GM12865 (cell line): ENCODE measurements at places on chromosomes 11 and 22.

DNA sequence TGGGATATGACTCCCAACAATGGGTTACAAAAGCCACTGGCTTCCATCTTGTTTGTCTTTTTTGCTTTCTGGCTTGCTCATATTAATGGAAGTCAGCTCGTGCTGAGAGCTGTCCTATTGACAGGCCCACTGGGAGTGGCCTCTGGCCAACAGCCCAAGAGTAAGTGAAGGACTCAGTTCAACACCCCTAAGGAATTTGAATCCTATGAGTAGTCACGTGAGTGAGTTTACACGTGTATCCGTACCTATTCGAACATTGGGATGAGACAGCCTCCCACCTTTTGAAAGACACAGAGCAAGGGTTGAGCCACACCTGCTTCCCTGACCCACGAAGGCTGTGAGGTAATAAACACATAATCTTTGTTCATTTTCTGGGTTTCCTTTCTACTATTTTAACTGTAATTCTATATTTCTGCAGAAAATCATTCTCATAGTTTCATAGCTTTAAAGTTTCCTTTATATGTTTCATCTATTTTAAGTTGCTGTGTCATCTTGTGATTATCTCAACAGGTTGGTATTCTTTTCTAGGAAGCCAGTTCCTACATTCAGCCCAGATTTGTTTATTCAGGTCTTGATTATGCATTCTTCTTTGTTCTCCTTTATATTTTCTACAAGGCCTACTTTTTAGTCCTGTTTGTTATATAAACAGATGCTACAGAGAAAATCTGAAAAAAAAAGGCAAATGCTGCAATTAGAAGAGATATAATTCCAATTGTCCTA, 802.3 kb downstream of the CNTN5 start:
- no peak for DNase-seq

- no peak for DNase-seq
Observed at GRCh38 chr11:21142007-21142406, 472.6 kb downstream of the NELL1 start.

- no peak for DNase-seq
Observed at GRCh38 chr11:45023065-45023365, 72.3 kb upstream of the TP53I11 start.

- DNase-seq: no peak
Observed at GRCh38 chr22:30574095-30574981, at the start of gene GAL3ST1. Gene GAL3ST1 (minus strand): TSS chr22:30574665. CDS start chr22:30557392, 17,273 bp downstream.

- peak; percentile 29 for DNase-seq
Observed at GRCh38 chr11:7251836-7252682, at the start of gene SYT9. Gene SYT9 (plus strand): TSS chr11:7251904. CDS start chr11:7252187, 283 bp downstream.
